ENCODE measurements at places on chromosomes 5 and 9.

GRCh38 chr9:136218673-136219072 lies 13.7 kb upstream of the LHX3 start:
- DNase-seq: no peak

GRCh38 chr9:82423700-82424099 lies 435.1 kb downstream of the SPATA31D1 start:
- DNase-seq: no peak

DNA sequence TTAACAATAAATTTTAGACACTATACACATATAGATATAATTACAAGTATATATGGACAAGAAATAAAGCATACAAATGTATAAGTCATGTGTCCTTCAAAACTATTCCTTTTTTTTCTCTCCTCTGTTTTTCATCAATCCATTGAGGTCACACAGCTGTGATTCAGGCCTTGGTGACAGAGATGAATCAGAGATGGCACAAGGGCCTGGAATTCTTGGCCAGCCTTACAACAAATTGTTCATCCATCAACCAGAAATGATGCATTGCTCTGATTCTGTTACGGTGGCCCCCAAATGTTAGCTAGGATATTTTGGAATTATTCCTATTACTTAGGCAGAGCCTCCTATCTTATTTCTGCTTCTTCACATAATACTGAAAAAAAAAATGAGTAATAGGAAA lies 108.7 kb upstream of the MPDZ start:
- DNase-seq: no peak

- DNase-seq: no peak
Measured at GRCh38 chr9:122031776-122032175, 61.3 kb downstream of the TTLL11 start.

DNA sequence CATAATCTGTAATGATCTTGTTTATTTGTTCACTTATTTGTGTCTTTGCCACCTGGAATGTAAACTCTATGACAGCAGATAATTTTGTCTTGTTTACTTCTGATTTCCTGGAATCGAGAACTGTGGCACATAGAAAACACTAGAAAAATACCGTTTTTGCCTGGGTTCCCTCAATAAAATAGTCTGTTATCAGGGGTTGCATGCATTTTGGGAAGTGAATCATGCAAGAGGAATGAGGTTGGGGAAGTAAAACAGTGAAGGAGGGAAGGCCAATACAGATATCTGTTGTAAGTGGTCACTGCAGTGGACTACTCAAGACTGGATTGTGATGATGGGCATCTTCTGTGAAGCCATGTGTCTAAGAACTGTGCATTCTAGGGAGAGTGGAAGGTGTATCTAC lies 45.2 kb upstream of the IL6ST start:
- no peak for DNase-seq

- DNase-seq: no peak
Measured at GRCh38 chr5:148928141-148928540, 101.7 kb downstream of the ADRB2 start.

DNA sequence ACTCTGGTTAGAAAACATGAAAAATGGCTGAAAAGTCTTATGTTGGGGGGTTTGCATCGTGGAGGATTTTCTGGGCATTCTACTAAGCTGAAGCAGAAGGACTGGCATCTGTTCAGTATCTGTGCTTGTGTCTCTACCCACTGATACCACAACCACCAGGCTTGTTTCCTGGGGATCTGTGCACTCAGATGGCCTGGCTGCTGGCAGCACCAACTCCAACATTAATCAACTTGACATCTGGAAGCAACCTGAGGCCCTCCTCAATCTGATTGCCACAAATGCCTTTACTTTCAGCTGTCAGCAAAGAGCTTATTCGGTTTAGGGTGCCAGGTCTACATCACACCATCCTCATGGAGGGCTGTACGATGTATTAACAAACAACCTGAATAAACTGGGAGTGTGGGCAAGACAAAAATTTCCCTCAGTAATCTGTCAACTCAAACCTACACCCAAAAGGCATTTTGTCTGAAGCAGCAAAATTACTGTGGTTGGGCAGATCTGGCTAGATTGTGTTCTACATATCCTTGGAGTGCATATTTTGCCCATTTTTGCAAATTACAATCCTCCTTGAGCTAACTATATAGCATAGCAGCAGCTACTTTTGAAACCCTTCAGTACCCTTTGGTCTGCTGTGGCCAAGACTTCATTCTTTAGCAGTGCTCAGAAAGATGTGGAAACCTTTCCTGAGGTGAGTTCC lies 74.6 kb downstream of the FOXD1 start:
- no peak for DNase-seq

DNA sequence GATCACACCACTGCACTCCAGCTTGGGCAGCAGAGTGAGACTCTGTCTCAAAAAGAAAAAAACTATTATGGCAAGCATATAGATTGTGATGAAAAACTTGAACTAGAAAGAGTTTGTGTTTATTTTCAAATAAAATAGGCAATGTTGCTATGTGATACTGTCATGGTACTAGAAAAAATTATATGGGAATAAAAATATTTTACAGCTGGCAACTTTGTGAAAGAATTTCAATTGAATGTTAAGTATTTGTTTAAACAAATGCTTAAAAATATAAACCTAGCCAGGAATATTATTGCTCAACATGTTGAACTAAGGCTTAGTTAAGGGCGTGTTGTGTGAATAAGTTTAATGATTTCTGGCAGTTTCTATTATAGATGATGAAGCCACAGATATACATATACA lies 31.7 kb downstream of the HSDL2 start:
- DNase-seq: no peak

DNA sequence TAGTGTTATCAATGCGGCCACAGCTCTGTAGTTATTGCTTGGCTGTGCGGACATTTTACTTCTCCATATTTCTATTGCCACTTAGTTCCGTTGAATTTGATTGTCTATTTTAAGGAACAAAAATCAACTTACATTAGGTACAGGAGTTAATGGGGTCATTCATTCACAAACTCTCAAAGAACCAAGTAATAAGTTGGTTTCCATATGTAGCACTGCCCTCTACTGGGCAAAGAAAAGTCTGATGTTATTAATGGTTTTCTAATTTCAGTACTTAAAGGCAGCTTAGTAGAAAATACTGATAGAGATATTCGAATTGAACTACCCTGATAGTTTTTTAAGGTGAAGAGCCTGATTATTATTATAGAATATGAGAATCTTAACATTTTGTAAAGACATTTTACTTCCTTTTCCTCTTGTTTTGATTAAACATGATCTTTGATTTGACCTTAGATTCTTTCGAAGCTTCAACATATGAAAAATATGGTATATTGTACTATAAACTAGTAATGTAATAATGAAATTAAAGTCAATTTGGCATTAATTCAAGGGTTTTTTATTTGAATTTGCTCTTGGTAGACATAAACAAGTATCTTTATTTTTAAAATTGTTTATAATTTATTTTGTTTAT lies 119.5 kb upstream of the CTNND2 start:
- DNase-seq: no peak

DNA sequence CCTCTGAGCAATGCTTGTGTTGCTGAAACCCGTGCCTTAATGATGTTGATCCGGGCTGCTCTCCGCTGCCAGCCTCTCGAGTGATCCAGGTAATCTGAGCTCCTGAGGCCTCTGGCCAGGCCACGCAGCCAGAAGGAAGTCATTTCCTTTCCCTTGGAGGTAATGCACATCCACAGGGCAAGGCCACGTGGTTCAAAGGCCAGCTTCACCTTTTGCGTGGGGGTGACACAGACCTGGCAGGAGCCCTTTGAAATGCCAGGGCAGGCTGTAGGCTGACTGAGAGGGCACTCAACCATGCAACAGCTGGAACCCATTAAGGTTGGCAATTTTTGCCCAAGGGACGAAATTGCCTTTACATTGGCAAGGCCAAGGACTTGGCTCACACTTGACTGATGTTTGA lies 80.4 kb downstream of the LIX1 start:
- DNase-seq: no peak

- no peak for DNase-seq
Measured at GRCh38 chr9:95570150-95570549, 53.4 kb upstream of the PTCH1 start.

DNA sequence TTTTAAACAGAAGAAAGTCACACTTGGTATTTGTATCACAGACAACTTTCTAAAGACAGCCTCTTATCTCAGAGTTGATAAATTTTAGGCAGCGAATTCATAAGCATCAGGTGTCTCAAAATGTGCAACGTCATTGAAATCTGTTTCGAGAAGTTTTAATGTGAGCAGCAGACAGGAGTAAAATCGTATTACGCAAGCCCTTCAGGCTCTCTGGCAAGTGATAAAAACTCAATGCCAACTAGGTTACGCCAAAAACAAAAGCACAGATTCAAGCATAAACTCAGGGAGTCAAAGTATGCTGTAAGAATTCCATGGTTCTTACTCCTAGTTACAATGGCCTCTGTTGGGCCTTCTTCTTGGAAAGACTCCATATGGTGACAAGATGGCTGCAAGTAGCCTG lies 244.7 kb downstream of the SEMA5A start:
- DNase-seq: no peak

GRCh38 chr9:114021578-114021977 lies 56.5 kb downstream of the AMBP start:
- DNase-seq: no peak

GRCh38 chr5:93122446-93122845 lies 458.6 kb downstream of the NR2F1-AS1 start:
- no peak for DNase-seq

DNA sequence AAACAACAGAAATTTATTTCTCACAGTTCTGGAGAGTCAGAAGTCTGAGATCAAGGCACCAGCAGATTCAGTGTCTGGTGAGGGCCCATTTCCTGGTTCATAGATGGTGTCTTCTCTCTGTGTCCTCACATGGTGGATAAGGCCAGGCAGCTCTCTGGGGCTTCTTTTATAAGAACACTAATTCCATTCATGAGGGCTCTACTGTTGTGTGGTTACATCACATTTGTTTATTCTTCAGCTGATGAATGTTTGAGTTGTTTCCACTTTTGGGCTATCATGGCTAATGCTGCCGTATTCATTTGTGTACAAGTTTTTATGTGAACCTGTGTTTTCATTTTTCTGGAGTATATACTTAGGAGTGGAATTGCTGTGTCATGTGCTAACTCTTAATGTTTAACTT lies 35.2 kb downstream of the DDX4 start:
- DNase-seq: no peak

GRCh38 chr5:168746893-168747640 lies 167.9 kb upstream of the PANK3 start:
- no peak for DNase-seq
